ENCODE measurements at places on chromosomes 5 and 9.
A peak's percentile ranks its signal among the peaks of the same experiment; 100 is the strongest.

DNA sequence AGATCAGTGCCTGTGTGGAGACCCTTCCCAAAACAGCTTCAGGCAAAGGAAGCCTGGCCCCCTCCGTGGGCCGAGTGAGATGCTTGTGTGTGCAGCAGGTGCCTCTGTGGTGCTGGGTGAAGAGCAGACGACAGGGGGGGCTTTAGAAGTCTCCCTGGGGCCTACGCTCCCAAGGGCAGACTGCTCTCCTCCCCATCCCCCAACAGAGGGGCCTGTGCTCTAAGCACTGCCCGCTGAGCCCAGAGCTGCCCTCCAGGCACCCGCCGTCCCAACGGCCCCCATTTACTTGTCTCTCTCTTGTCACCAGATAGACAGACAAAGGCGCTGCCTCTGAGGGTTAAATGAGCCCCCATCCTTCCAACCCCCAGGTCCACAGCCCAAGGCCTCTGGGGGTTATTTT is 2.7 kb upstream of the LHX3 start:
- DNase-seq, result no peak

DNA sequence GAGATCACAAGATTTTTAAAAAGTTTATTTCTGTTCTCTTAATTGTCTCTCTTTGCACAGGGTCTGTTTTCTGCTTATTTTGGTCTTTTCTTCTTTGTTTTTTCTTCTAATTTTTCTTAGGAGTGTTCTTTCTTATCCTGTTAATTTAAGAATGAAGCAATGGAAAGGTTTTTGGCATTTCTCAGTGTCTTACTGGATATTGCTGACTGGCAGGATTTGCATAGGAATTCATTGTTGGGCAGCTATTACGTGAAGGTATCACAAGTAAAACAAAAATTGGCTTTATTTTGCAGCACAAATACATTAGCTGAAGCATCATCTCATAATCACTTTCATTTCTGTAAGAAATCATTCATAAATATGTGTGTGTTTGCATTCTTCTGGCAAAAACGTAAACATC is 566.9 kb upstream of the CDH6 start:
- DNase-seq, result no peak

- DNase-seq, result no peak
Measured at GRCh38 chr5:107389130-107389774, 281.5 kb downstream of the EFNA5 start.

DNA sequence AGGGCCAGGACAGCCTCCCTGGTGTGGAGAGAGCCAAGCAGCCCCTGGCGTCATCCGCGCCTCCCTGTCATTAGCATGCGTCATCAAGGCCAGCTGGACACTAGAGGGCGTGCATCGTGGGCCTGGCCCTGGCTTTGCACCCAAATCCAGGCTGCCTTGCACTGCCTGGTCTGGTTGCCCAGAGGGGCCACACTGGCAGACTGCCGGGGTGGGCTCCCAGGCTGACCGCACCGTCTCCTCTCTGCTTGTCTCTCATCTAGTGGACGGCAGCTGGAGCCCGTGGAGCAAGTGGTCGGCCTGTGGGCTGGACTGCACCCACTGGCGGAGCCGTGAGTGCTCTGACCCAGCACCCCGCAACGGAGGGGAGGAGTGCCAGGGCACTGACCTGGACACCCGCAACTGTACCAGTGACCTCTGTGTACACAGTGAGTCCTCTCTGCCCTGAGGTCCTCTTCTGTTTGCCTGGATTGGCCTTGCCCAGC is 29.0 kb downstream of the HK3 start:
- no peak for DNase-seq

DNA sequence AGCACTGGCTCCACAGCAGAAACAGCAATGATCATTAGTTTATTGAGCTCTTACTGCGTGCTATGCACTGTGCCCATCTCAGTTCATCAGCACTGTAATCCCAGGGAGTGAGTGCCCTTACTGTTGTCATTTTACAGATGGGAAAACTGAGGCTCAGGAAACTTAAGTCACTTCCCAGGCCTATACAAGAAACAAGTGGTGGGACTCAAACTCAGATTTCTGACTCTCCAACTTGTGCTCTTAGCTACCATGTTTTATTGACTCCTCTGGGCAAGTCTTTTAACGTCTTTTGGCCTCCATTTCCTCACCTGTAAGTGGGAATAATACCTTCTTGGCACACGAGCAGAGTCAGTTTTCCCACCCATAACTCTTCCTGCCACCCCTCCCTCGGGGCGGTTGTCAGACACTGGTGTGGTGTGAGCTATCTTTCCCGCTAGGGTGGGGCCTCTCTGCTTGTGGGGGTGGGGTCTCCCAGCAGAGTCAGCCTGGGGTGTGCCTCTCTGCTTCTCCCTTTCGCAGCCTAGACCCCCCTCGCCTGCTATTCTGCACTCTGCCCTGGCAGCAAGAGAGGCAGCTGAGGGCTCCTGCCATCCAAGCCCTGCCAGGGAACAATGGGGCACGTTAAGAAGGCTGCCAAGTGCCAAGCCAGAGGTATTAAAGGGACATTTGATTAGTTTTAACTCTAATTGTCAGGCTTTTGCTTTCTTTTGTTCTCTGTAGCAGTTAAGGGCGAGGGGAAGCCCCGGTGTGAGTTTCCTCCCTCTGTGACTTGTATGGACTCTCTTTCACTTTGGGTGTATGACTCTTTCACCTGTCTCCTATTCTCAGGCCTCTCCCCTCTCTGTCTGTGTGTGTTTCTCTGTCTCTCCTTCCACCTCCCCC is 12.1 kb downstream of the GALNT10 start:
- no peak for DNase-seq

- peak; percentile 70 for DNase-seq
Measured at GRCh38 chr5:159787837-159788236, 128.4 kb upstream of the ADRA1B start.

- DNase-seq, result no peak
Measured at GRCh38 chr9:105328872-105329718, 84.6 kb downstream of the SLC44A1 start.

DNA sequence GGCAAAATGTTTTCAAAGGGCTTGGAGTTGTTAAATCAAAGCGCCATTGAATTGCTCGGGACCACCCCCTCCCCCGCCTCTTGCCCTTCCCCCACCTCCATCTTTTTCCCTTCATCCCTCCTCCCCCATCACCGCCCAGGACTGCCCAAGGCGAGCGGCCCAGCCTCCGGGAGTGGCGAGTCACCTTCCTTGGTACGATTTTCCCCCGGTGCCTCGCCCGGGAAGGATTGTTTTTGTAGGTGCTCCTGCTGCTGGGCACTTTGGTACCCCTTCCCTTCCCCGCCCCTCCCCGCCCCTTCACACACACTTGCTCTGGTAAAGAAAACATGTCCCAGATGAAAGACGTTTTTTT is 61.2 kb downstream of the TMEM174 start:
- DNase-seq, result no peak

DNA sequence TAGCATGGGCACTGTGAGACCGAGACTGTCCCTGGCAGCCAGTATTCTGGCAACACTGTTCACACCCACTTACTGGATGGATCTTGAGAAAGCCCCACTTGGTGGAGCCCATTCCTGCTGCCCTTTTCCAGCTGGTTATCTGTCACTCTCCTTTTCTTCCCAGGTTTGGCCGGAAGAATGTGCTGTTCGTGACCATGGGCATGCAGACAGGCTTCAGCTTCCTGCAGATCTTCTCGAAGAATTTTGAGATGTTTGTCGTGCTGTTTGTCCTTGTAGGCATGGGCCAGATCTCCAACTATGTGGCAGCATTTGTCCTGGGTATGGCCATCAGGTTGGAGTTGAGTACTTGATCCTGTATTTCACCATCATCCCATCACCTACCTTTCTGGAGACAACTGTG is 14.5 kb downstream of the SLC22A5 start:
- peak; percentile 46 for DNase-seq

DNA sequence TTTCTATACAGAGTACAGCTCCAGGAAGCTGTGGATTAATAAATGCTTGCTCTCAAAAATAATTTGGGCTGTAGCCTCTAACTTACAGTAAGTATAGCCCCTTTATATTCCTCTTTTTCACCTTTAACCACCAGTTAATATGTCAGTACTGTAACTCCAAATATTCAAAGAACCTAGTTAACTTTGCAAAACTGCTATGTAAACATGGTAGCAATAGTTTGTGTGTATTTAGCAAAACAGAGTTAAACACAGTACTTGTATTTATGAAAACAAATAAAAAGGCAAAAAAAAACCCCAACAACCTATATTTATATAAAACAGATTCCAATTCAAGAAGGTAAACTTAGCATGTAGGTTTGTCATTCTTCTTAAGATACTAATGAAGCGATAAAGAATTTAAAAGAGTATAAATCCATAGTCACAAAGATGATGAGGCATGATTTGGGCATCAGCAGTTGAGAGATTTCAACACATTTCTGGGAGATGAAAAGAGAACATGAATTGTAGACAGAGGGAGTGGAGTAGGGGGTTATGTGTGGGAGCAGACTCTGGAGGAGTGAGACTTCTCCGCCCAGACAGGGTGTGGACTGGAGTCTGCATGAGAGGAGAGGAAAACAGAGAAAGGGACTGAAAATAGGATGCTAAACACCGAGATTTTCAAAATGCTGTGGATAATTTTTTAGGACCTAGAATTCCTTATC is 47.0 kb upstream of the F2RL1 start:
- no peak for DNase-seq

DNA sequence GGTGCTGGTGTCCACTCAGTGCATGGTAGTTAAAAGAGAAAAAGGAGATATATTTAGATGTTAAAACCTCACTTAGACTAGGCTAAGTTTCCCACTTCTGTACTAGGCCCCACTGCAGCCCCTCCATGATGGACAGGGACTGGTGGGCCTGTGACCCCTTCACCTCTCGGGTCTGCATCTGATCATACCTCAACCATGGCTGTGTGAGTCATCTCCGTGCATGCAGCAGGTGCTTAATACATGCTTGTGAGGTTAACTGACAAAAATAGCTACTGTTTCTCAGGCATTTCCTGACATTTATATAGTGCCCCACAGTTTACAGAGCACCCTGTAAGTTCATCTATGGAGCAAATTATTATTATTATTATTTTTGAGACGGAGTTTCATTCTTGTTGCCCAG is 8.4 kb upstream of the URM1 start:
- DNase-seq, result no peak

DNA sequence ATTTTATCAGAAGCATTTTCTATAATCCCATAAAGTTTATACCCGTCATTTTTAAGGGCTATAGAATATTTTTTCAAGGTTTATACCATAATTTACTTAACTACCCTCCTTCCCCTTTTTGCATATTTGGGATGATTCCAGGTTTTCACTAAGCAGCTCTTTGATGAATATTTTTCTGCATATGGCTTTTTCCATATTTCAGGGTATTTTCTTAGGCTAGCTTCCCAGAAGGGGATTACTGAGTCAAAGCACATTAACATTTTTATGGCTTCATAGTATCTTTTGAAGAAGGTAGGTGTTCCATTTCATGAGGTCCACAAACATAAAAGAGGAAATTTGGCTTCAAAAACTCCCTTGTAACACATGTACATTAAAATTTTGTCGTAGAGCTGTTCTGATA is 14.6 kb upstream of the COL15A1 start:
- no peak for DNase-seq

- DNase-seq, result no peak
Measured at GRCh38 chr5:123371575-123372179, 51.5 kb downstream of the CEP120 start.

DNA sequence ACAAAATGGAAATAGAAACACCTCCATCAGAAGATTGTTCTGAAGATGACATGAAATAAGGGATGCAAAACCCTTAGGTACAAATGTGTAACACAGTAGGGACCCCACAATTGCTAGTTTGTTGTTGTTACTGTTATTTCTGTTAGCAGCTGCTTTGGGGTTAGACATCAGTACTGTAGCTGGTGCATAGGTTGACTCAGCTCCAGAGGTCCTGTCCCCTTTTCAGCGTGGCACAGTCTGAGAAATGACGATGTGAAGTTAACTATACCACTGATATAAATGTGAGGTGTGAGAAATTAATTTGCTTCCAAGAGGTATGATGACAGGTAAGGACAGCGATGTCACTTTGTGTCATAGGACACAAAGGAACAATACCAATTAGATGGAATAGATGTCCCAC is 384.6 kb upstream of the KLF4 start:
- no peak for DNase-seq

DNA sequence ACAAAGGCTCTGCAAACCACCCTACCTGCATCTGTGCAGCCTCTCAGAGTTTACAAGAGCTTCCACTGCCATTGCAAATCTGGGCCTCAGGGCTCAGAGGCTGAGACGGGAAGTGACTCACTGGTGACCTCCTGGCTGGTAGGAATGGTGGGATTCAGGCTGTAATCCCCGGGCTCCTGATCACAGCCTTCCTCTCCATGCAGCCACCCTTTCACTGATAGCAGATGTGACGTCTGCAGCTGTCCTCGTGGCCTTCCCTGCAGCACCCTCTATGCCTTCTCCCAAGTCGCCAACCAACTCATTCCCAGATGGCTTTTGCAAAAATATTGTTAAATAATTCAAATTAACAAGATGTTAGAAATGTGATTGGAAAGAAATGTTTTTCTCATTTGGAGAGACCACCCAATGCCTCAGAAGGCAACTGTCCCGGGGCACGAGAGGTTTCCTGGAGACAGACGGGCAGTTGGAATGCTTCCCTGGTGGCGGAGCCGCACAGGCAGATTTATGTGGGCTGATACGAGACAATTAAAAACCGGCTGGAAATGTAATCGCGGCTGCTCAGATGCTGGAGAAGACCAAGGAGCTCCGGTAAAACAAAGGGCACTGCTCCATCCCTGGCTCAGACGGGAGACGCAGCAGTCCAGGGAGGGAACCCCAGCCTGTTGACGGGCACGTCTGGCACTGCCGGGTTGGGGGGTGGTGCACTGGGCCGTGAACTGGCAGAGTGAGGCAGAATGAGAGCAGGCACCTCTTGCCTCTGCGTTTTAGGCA is 34.4 kb upstream of the SLC25A51 start:
- no peak for DNase-seq

DNA sequence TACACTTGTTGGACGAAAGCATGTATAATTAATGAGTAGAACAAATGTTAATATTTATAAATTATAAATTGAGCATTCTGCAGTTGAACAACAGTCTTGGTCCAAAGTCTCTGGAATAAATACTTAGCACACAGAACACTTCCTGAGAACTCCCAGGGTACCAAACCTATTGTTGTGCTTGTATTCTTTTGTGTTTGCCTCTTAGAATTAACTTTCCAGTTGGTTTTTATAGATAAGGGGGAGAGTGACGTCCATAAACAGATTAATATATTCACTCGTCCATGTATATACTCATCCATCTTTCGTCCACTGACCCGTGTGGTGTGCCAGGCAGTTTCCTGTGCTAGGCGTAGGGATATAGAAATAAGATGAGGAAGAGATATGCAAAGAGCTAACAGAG is 62.3 kb upstream of the TGFBR1 start:
- no peak for DNase-seq

- no peak for DNase-seq
Measured at GRCh38 chr5:74296685-74297408, 343.7 kb downstream of the ENC1 start.

- no peak for DNase-seq
Measured at GRCh38 chr5:73694089-73694488, 68.1 kb downstream of the ARHGEF28 start.

GRCh38 chr5:161084115-161084514 is 232.1 kb upstream of the ATP10B start:
- DNase-seq, result no peak

- DNase-seq, result no peak
Measured at GRCh38 chr5:156914371-156914737, 48.7 kb downstream of the TIMD4 start.

- no peak for DNase-seq
Measured at GRCh38 chr9:8156346-8156745, 356.8 kb upstream of the DMAC1 start.

Measured in vagina (tissue), 2 donors.